T-helper 2 cell (primary cell): ENCODE measurements at places on chromosomes 5 and 9.

DNA sequence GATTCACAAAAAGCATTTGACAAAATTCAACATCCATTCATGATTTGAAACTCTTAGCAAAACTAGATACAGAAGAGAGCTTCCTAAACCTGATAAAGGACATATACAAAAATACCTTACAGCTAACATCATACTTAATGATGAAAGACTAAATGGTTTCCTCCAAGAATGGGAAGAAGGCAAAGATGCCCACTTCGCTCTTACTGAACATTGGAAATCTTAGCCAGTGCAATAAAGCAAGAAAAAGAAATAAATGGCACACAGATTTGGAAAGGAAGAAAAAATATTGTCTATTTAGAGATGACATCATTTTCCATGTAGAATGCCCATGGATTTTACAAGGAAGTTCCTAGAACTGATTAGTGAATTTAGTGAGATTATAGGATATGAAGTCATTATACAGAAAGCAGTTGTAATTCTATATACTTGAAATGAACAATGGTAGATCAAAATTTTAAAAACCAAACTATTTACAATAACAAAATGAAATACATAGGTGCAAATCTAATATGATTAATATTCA is 64.4 kb downstream of the NAA35 start:
- no peak for DNase-seq

DNA sequence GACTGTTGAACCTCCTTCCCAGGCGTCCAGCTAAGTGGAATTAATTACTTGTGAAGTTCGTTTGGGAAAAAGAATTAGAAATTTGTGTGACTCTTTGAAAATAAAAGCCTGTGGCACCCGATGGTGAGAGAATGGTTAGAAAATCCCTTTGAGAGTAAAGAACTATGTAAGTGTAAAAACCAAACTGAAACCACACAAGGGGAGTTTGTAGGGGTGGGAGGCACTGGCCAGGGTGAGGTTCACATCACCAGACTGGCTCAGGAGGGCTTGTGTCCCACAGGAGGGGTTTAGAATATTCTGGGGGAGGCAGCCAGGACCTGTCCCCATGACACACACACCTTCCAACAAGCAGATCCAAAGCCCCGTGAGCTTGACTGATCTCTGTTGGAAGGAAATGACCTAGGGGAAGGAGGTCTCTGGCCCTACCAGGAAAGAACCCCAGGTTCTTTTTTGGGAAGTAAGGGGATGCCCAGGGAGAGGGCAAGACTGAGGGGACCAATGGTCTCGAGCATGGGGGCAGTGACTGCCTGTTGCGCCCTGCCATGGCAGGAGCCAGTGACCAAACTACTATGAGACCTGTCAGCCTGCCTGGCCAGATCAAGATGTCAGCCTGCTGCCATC is 4.3 kb downstream of the SPATA24 start:
- no peak for DNase-seq

DNA sequence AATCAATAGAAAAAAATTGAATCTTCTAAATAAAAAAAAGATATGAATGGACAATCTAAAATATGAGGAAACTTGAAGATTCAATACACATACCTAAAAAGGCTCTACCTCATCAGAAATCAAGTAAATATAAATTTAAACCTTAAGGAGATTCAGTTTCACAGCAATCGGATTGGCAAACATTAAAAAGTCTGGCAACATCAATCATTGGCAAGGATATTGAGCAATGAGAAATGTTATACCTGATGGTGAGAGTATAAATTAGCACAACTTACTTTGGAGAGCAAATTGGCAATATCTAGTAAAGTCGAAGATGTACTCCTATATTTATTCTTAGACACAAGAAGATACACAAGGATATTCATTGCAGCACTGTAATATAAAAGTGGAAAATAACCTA is 274.3 kb upstream of the EFNA5 start:
- no peak for DNase-seq

DNA sequence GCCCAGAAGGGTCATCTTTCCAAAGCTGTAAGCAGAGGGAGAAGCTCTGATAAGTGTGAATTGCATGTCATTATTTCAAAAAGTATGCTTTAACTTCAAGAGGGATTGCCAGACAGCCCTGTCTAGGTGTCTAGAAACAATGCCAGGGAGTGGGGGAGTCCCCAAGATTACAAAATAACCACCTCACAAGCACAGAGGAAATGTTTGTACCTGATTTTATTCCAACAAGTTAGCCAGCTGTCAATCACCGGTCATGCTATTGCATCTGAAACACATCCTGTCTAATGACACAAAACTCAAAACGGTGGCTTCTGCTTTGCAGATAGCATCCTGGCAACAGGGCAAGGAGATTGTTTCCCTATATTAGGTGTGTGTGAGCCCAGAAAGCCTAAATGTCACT is 154.2 kb upstream of the WWC1 start:
- DNase-seq, result peak; percentile 22

- peak; percentile 63 for DNase-seq
Observed at GRCh38 chr9:33158843-33159776, 8.0 kb downstream of the B4GALT1 start.

DNA sequence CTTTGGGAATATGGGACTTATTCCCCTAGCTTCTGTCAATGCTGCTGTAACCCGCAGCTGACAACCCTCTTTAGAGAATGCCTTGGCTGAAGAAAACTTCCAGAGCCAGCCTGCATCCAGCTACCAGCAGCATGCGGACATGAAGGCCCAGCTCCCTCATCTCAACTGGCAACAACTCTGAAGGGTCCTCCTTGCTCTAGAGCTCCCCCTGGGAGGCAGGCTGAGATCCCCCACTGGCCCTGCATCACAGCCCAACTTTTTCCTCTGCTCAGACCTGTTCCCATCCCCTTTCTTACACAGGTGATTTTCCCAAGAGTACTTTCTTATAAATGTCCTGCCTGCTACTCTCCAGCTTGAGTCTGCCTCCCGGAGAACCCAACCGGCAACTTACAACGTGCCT is 18.7 kb upstream of the WNT8A start:
- DNase-seq, result no peak

GRCh38 chr9:123039617-123040219 is 6.3 kb downstream of the GPR21 start:
- DNase-seq, result no peak

DNA sequence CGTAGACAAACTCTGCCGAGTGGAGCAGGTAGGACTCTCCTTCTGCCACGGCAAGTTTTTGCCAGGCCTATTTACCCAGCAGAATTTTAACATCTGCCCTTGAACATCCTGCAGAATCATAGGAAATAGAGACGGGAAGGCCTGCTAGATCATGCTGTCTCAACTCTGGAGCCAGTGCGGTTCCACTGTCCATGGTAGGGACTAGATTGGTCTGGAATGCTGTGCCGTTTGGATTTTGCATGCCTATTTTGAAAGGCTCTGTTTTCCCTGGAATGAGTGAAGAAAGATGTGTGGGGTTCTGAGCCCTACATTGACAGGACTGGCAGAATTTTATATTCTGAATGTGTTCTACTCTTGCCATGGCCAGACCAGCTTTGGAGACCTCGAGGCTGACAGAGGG is 33.6 kb upstream of the CFAP157 start:
- DNase-seq, result no peak

DNA sequence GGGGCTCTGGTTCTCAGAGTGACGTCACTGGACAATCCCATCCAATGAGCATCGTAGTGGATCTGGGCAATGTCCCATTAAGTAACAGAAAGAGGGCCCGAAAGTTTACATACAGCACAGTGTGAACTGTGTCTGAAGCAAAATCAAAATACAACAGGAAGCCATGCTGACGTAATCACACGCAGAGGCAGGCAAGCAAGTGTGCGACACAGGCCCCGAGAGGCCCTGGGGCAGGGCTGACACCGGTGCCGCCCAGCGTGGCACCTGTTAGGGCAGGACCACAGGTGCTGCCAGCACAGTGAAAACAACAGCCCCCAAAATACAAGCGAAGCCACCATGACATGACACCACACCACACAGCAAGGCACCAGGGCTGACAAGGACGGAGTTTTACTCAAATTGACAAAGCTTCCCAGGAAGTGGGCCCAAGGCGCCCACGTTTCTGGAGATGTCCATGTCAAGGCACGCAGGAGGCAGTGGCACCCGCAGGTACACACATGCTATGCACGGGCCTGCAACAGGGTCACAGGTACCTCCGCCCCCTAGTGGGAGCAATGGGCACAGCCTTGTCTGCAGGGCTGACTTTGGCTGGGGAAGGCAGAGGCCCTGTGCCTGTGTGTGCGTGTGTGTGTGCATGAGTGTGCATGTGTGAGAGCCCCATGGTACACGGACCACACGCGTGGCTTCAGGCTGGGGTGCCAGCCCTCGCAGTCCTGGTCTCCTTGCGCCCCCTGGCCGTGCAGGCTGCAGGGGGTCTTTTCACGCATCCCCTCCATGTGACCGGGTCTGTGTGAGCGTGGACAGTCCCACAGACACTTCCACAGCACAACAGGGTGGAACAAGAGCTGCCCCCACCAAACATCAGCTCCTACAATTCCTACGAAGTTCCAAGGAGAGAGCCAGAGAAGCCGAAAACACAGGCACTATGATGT is 19.6 kb downstream of the QSOX2 start:
- peak; percentile 24 for DNase-seq

- no peak for DNase-seq
Observed at GRCh38 chr5:115594128-115595047, 7.9 kb downstream of the TICAM2 start.

- no peak for DNase-seq
Observed at GRCh38 chr5:145681686-145682085, 153.5 kb downstream of the PRELID2 start.

DNA sequence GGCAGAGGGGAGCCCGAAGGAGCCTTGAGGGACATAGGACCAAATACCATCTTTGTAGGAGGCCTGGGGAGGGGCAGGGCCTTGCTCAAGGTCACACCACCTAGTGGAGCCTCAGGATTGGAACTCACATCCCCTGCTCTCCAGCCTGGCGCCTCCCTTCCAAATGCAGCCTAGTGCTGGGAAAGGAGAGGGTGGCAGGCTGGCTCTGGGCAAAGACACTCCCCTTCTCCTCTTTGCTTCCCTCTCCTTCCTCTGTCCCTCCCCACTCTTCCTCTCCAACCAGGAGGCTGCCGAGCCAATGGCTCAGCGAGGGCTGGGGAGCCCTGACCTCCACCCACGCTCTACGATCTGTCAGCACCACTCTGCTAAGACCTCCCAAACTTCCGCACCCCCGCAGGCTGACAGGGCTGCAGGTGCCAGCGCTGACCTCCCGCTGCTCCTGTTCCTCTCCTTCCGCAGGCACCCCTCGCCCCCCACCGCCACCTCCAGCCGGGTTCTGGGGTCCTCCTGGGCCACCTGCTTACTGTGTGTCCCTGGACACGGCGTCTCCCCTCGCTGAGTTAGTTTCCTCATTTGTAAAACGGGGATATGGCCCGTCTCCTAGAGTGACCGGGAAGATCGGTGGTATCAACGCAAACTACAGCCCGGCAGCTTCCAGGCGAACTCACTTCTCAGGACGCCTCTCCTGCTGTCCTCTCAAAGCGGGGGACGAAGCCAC is 52.9 kb downstream of the C9orf50 start:
- DNase-seq, result no peak

GRCh38 chr9:94140418-94140780 is 56.1 kb downstream of the PTPDC1 start:
- DNase-seq, result no peak

DNA sequence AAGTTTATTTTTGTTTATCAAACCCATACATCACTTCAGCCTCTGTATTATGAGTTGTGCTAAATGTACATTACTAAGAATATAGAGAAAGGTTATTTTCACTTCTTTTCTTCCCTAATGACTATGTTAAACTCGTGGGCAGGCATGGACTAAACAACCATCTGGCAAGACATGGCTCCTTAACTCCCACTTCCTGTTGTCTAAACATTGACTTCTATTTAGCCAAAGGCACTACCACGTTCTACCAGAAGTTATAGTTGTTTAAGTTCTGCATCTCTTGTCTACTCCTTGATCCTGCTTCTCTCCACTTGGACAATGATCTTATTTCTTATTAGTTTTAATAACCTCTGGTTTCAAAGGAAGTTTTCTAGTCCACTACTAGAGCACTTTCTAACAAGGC is 136.1 kb downstream of the MACIR start:
- DNase-seq, result no peak

- DNase-seq, result no peak
Observed at GRCh38 chr9:12464910-12465512, 228.2 kb upstream of the TYRP1 start.

GRCh38 chr5:1963358-1963757 is 80.6 kb upstream of the IRX4 start:
- DNase-seq, result no peak

- DNase-seq, result no peak
Observed at GRCh38 chr9:9817176-9817575, 795.6 kb downstream of the PTPRD start.
